ENCODE measurements at places on chromosomes 12 and 14. TPM values are rescaled to one million over a fixed set of nuclear protein-coding genes. Genes with fewer than 3 reads are reported as not detected.

FLRT2 gene
- total RNA-seq, result 3.6 TPM

TAS2R50 gene
- not detected for total RNA-seq

ZNF605 gene
- 4.0 TPM for total RNA-seq

CCDC77 gene
- total RNA-seq, result 12.4 TPM

TNS2 gene
- total RNA-seq, result 24.5 TPM

AREL1 gene
- total RNA-seq, result 15.9 TPM

OASL gene
- total RNA-seq, result 1.3 TPM

KTN1 gene
- 64.4 TPM for total RNA-seq

MIPOL1 gene
- not detected for total RNA-seq

C12orf56 gene
- not detected for total RNA-seq

C14orf119 gene
- total RNA-seq, result 23.0 TPM

RERG gene
- total RNA-seq, result not detected

RACGAP1 gene
- 147 TPM for total RNA-seq

ENDOU gene
- total RNA-seq, result not detected

TMEM30B gene
- total RNA-seq, result not detected
